A375 (cell line): ENCODE measurements at places on chromosomes 16 and 17. TPM values are rescaled to one million over a fixed set of nuclear protein-coding genes. Genes with fewer than 3 reads are reported as not detected.

ABCC11 gene
- 0.27 TPM in 1 of 2 replicates, not detected in the other for total RNA-seq

ASB16 gene
- total RNA-seq = not detected in 2 replicates

FSCN2 gene
- total RNA-seq = 0.08 and 0.50 TPM in 2 replicates

FOXN1 gene
- total RNA-seq = 0.11 TPM in 1 of 2 replicates, not detected in the other

ASPSCR1 gene
- total RNA-seq = 43.4 and 50.5 TPM in 2 replicates

CDK5RAP3 gene
- 127 TPM in 2 replicates for total RNA-seq

TBX6 gene
- total RNA-seq = 0.64 and 1.6 TPM in 2 replicates

GPR139 gene
- total RNA-seq = not detected in 2 replicates

PYDC1 gene
- total RNA-seq = not detected in 2 replicates

CSH1 gene
- not detected in 2 replicates for total RNA-seq

CCL8 gene
- total RNA-seq = not detected in 2 replicates

PABPN1L gene
- total RNA-seq = not detected in 2 replicates

ZPBP2 gene
- not detected in 2 replicates for total RNA-seq
